Hypothalamus (tissue), 51 donors: ENCODE measurements at places on chromosomes 4 and X.

GRCh38 chr4:7790999-7791398 is 148.7 kb downstream of the AFAP1 start:
- no peak for DNase-seq

DNA sequence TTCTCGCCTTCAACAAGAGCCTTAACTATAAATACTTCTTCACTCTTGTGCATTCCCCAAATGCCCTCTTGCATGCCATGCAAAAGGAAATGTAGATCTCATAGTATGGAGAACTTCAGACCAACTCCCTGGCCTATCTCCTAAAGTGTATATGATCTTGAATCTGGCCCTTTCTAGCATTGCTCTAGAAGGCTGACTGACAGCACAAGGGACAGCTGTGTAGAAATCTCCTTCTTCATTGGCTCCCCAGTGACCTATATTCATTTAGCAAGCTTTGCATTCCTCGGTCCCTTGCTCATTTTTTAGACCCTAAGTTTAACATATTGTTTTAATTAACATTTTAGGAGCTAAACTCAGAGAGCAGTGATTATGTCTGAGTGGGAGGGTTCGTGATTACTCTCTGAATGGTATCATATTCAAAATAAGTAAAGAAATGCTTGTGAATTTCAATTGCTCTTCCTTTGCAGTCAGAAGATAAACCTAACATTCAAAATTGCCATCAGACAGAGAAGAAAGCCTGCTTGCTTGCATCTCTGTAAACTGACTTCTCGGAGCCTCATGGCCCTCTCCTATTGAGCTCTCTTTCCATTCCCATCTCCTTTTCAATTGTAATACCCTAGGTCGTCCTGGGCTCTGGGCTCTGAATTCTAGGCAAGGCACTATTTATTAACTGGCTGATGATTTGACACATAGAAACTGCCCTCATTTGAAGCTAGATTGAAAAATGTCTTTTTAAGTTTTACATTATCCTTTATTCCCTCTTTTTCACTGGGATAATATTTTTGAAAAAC is 120.3 kb upstream of the PRKG2 start:
- no peak for DNase-seq

GRCh38 chrX:9911487-9911886 is 55.7 kb upstream of the CLDN34 start:
- no peak for DNase-seq

DNA sequence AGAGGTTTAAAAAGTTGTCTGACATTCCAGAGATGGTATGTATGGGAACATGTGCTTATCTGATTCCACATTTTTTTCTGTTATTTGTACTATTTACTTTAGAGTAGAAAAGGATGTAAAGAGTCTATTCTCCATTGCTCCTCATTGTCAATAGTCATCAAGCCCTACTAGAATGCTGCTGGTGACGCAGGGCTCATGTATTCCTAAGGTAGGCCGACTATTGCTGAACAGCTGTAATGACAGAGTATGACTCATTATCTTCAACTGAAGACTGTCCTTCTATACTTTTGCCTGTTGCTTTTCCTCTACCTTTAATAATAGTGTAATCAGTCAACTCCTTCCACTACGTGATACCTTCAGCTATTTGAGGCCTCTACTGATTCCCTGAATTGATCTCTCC is 509.1 kb upstream of the NR3C2 start:
- DNase-seq: no peak

GRCh38 chr4:46894826-46895225 is 14.2 kb downstream of the COX7B2 start:
- no peak for DNase-seq

- DNase-seq: no peak
Measured at GRCh38 chrX:139581068-139581467, 50.5 kb downstream of the F9 start.

GRCh38 chrX:153299855-153300254 is 21.7 kb downstream of the PNMA6F start:
- no peak for DNase-seq

- DNase-seq: no peak
Measured at GRCh38 chr4:70925899-70926635, 23.9 kb downstream of the MOB1B start.

GRCh38 chr4:90641861-90642599 is 514.8 kb downstream of the CCSER1 start:
- DNase-seq: no peak

DNA sequence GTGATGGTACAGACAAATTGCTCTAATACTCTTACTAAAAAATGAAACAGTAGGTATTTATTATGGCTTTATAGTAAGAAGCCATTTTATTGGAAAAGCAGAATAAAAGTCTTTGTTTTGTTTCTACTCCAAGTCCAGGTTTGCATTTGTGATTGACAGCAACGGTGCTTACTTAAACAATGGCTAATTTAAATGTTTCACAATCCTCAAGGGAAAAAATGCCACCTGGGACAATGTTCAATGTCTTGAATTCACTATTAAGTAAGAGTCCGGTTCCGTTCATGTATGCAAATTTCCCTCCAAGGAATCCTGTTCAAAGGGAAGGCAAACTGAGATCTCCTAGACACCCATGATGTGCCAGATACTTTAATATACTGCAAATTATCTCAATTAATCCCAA is 123.6 kb downstream of the RBM47 start:
- no peak for DNase-seq

- DNase-seq: no peak
Measured at GRCh38 chr4:70365479-70365878, 4.9 kb downstream of the SMR3A start.

GRCh38 chr4:5143940-5144339 is 92.7 kb downstream of the STK32B start:
- DNase-seq: no peak

GRCh38 chr4:61199873-61200186 is 296 bp upstream of the ADGRL3 start:
- DNase-seq: no peak

GRCh38 chr4:72391281-72391680 is 177.7 kb downstream of the ADAMTS3 start:
- DNase-seq: no peak

GRCh38 chr4:126960760-126961159 is 672.0 kb upstream of the INTU start:
- no peak for DNase-seq

GRCh38 chr4:108849611-108850168 is 86.8 kb upstream of the ETNPPL start:
- no peak for DNase-seq

- DNase-seq: no peak
Measured at GRCh38 chrX:63361494-63361893, 10.4 kb upstream of the SPIN4 start.

- DNase-seq: no peak
Measured at GRCh38 chr4:146159384-146160058, 16.0 kb upstream of the LSM6 start.

GRCh38 chrX:23731951-23732350 is 11.1 kb downstream of the ACOT9 start:
- no peak for DNase-seq

- peak; percentile 34 for DNase-seq
Measured at GRCh38 chr4:6463311-6464289, 8.8 kb downstream of the PPP2R2C start.

GRCh38 chr4:80249144-80249543 is 17.3 kb upstream of the FGF5 start:
- no peak for DNase-seq

- no peak for DNase-seq
Measured at GRCh38 chr4:188031751-188032150, 36.2 kb downstream of the ZFP42 start.

DNA sequence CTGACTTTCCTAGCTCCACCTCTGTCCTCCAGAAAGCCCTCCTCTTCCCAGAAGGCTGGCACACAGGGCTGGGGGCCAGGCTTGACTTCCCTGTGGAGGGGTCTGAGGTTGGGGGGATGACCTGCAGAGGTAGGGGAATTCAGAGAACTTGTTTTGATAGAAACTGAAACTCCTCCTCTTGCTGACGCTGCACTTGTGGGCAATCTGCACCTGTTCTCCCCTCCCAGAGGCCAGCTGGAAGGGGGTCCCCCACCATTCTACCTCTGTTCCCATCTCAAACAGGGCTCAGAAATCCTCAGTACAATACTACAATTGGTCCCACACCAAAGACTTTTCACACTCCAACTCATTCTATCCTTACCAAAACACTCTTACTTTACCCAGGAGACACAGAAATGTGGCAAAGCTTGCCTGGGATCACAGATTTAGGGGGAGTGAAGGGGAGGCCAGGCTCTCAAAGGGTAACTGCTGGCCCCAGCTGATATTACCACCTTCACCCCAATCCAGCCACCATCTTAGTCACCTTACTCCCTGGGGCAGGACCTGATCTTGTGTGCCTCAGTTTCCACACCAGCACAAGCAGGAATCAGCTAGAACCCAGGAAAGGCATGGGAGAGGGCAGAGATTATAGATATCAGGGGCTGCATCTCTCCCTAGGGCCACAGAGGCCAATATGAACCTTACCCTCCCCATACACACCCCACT is 18.5 kb downstream of the OTUD5 start:
- DNase-seq: no peak

DNA sequence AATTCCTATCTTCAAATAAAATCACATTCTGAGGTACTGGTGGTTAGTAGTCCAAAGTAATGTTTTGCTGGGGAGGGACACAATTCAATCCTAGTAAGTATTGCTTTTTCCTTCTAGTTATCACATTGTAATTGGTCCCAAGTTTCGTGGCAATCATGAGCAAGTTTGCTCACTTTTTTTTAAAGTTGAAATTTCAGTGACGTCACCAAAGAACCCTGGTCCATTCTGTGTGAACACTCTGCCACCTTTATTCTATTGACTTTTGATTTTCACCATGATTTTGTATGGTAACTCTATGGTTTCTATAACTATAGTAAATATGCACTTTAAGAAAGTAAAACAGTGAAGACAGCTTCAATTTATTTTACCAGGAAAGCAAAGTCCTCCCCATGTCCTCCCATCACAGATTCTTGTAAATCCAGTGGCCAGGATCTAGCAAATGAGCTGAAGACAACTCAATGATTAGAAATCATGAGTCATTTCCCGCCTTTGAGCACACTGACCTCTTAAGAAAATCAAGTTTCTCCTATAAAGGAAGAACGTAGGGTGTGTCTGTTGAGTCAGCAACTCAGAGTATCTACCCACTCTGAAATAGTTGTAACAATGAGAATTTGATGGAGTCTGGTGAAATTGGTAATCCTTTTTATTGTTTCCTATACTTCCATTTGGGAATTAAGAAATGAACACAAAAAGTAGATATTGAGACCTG is 1306.6 kb upstream of the PABPC4L start:
- DNase-seq: no peak

DNA sequence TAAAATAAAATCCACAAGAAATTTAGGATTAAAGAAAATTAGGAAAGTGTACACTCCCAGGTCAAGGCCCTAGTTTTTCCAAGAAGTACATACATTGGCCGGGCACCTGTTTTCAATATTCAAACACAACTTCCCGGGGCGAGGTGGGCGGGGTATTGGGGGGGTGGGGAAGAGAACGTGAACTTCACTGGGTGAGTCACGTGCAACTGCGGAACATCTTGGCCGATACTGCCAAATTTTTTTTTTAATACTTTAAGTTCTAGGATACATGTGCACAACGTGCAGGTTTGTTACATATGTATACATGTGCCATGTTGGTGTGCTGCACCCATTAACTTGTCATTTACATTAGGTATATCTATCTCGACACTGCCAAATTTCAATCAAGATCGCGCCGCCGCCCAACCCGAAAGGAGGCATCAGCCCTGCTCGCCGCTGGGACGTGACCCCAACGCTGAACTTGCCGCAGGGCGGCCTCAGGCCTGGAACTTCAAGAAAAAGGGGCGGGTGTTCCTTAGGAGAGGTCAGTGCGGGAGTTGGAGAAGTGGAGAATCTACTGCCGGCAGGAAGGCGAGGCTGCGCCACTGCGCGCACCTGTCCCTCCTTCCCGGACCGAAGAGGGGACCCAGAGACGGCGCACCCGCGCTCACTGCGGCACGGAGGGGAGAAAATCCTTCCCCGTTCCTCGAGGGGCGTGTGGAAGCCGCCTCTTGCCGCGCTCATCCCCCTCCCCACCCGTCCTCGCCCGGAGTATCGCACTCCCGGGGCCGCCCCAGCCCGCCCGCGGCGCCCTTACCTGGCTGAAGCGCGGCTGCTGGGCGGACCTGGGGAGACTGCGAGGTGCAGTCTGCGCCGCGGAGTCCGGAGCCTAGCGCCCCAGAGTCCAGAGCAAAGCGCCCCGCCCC is at the start of gene TEC:
TEC (minus strand) TSS at position 883 of the 905 bp plus-strand sequence. CDS start 41,224 bp downstream, outside the sequence.
- no peak for DNase-seq

DNA sequence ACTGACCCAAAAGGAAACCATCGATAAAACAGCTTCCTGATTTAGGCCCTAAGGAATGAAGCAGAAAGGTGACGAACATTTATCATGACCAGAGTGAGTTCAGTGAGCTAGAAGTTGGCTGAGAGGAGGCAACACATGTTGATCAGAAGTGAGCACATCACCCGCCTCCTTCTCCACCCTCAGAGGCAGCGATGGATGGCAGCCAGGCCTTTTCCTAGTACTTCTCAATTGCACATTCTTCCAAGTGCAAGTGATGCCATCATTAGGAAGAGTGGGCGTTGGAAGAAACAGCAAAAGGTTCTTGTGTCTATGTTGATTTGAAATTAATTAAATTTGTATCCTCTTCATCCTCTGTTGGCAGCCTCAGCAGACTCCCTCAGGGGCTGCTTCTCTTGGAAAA is 51.7 kb downstream of the TMEM154 start:
- no peak for DNase-seq

- DNase-seq: no peak
Measured at GRCh38 chr4:180766045-180766444, 1477.2 kb upstream of the TENM3 start.

- no peak for DNase-seq
Measured at GRCh38 chr4:114626196-114626595, 27.6 kb downstream of the UGT8 start.

- DNase-seq: no peak
Measured at GRCh38 chr4:96471956-96472867, 632.3 kb downstream of the PDHA2 start.

GRCh38 chr4:66633477-66633876 is 911.8 kb downstream of the CENPC start:
- no peak for DNase-seq
